ENCODE measurements at places on chromosomes 1 and 21.

- no peak for DNase-seq
Measured at GRCh38 chr1:174712541-174712940, 264.8 kb downstream of the GPR52 start.

GRCh38 chr1:17881761-17882160 is 126.6 kb downstream of the ACTL8 start:
- no peak for DNase-seq

- no peak for DNase-seq
Measured at GRCh38 chr1:216464489-216464888, 41.2 kb upstream of the USH2A start.

DNA sequence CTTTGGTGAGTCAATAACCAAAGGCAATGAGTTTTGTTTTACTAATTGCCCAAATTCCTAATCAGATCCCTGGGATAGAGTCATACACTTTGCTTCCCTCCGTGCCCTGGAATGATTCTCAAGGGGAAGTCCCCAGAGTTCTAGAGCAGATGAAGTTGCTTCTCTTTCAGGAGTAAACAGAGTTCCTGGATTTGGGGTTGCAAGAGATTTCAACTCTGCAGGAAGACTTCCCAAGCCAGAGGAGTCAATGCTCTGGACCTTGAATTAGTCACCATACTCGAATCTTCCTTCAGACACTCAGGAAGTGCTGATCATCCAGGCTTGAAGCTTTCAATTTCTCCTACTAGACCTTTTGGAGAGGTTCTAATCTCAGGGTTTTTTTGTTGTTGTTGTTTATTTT is 39.6 kb downstream of the FCER1A start:
- no peak for DNase-seq

GRCh38 chr1:43377831-43378230 is 10.0 kb upstream of the ELOVL1 start:
- no peak for DNase-seq

Measured in stimulated activated naive CD8-positive, alpha-beta T cell treated with anti-CD3 and anti-CD28 coated beads, Interleukin-15, Interleukin-2, amounts not matched to agents 100 U/mL and 50 U/mL, for 24 hours (primary cell).